ENCODE measurements at places on chromosomes 3 and 15. TPM values are rescaled to one million over a fixed set of nuclear protein-coding genes. Genes with fewer than 3 reads are reported as not detected.

DNA sequence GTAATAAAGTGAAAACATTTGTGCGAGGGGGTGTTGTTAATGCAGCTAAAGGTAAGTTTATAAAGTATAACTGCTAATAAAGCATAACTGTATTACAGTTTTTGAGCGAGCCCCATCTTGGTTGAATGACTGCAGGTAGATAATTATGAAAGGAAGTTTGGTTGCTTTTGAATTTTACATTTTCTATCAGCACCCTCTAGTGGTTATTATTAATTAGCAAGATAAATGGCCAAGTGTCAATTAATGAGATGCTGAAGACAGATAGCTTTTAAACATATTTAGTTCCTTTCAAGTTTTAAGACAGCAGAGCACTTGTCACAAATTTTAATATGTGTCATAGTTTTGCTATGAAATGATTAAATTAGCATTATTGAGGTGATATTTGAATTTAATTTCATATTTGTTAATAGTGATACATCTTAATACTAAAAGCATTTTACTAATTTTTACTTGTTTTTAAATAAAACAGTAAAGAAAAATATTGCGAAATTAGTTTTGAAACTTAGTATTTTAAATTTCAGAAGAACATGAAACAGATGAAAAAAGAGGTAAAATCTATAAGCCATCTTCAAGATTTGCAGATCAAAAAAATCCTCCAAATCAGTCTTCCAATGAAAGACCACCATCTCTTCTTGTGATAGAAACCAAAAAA lies 15.1 kb downstream of the U2SURP start:
- H3K4me1 ChIP-seq: peaks cover 29% of the 10 kb centered on the region
- peaks cover 47% of the 10 kb centered on the region for H3K36me3 ChIP-seq
- no peaks in the 10 kb centered on the region for H3K27me3 ChIP-seq
- no peak for DNase-seq

SLC22A13 gene
- total RNA-seq: 1.0 TPM

HIGD2B gene
- total RNA-seq: 0.30 TPM

GRCh38 chr3:154224366-154224765 lies 99.9 kb downstream of the DHX36 start:
- H3K27ac ChIP-seq: no peak overlapping the region
- H3K27me3 ChIP-seq: peaks cover 8% of the 10 kb centered on the region
- no peak overlapping the region for H3K4me3 ChIP-seq
